ENCODE measurements at places on chromosomes 2 and 18.
A peak's percentile ranks its signal among the peaks of the same experiment; 100 is the strongest.

GRCh38 chr2:7972670-7973069 lies 709.2 kb upstream of the ID2 start:
- no peak for DNase-seq

DNA sequence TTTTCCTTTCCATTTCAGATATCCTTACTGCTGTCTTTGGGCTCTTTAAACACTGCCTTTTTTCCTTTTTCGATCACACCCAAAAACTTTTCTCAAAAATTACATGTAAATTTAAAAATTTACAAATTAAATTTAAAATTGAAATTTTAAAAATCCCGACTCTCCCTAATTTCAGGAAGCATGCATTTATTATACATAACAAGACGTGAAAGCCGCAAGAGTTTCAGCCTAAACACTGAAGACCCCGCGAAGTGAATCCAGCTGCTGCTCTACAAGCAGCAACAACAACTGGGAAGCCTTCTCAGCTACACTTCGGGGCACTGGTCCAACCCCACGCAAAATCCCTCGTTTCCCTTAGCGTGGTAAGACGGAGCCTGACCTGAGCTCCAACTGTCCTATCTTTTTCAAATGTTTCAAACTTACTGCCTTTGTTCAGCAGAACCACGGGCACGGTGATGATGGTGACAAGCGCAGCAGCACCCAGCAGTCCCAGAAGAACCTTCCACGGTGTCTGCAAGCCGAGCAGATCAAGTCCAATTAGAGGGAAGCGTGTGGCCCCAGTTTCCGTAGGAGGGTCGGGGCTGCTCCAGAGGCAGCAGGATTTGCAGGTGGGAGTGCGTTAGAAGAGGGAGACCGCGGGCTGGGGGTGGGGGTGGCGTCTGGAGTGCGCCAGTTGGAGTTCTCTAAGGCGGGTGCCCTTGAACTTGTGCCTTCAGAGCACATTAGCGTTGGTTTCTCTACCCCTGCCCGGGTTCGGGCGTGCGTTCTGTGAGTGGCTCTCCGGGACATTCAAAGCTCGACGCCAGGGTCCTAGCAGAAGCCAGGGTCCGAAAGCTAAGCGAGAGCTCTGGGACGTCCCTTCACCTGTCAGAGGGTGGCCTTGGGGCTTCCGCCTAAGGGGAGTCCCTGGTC lies 783 bp downstream of the DPP4 start:
- peak; percentile 4 for DNase-seq

GRCh38 chr2:136067459-136067858 lies 50.5 kb downstream of the CXCR4 start:
- no peak for DNase-seq

- no peak for DNase-seq
Measured at GRCh38 chr2:132479155-132479554, 62.5 kb downstream of the GPR39 start.

GRCh38 chr2:44167311-44167907 lies 1.3 kb upstream of the PPM1B start:
- DNase-seq = no peak

DNA sequence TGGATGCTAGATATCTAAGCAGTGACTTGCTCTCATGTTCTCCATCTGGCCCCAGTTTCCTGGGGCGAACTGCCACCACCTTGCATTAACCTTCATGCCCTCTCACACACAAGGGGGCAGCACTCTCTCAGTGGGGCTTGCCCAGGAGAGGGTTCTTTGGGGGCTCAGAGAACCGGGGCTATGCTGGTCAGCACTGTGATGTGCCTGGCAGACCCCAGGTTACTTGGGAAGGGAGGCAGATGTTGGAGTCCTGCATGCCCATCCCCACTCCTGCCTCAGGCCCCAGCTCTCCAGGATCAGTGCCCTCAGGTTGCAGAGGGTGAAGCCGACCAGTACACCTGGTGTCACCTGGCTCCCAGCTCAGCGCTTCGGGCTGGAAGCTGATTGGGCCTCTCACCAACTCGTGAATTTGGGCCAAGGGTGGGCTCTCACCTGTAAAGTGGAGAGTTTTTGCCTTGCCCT lies 396.2 kb upstream of the HS6ST1 start:
- DNase-seq = no peak

DNA sequence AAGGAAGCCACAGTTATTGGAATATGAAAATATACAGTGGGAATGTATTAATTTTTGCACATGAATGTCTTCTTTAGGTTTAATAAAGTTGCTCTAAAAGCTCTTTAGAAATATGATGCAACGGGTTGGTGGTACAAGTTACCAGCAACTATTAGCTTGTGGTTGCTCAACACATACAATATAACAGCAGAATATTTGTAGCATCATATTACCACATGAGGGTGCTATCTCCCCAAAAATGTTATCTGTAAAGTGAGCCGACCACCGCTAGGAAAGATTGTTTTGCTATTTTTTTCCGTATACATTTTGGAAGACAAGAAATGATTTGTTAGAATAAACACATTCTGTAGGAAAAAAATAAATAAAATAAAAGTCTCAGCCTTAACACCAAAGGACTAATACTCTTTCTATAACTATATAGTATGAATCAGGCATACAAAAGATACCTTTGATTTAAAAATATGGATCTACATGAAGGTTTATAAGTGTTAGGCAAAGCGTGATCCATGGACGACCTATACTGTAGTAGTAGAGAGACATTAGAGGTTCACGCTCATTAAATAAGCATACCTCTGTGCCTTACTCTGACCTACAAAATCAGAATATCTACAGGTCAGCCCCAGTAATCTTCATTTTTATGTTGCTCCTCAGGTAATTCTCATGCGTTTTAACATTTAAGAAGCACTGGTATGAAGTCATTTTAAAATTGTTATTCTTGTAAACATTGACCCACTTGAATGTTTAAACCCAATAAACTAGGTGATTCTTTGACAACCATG lies 1110.6 kb upstream of the ACVR2A start:
- DNase-seq = no peak

DNA sequence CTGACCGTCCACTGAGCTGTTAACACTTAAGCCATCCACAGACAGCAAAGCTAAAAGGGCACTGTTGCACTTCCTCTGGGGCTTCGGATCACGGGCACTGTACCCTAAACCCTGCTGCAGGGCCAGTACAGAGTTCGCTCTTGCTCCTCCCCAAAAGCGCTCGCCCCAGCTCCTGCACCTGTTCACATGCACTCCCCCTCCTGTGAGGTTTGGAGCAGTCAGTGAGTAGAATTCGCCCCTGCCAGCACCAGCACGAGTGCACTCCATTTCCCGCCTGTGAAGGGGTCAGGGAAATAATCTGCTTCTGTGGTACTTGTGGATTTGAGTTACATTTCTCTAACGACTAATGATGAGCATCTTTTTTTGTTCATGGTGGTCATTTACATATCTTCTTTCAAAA lies 158.8 kb downstream of the PTPRM start:
- DNase-seq = no peak

GRCh38 chr18:10329101-10329500 lies 125.3 kb upstream of the APCDD1 start:
- no peak for DNase-seq

DNA sequence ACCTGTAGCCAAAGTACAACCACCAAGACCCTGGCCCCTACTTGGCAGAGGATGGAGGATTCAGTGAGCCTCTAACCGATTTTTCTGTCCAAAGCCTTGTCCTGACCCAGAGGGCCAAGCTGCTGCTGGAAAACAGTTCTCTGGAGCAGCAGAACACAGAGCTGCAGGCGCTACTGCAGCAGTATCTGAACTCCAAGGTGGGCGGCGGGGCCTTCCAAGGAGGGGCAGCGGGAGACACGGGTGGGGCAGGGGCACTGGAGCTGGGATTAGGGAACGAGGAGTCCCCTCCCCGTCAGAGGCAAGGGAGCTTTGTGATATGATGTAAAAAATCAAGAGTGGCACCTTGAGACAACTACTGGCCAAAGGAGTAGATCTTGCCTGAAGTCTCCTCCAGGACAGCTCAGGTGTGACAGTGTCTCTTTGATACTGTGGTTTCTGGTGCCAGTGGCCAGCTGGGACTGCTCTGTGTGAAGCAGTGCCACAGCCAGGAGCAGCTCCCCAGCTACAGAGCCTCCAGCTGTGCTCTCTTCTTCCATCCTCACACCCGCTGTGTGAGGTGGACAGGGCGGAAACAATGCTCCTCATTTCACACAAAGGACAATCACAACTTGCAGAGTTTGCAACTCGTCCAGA lies 22.8 kb downstream of the OTOF start:
- no peak for DNase-seq

- peak; percentile 2 for DNase-seq
Measured at GRCh38 chr2:240917684-240918257, 11.6 kb downstream of the CROCC2 start.

DNA sequence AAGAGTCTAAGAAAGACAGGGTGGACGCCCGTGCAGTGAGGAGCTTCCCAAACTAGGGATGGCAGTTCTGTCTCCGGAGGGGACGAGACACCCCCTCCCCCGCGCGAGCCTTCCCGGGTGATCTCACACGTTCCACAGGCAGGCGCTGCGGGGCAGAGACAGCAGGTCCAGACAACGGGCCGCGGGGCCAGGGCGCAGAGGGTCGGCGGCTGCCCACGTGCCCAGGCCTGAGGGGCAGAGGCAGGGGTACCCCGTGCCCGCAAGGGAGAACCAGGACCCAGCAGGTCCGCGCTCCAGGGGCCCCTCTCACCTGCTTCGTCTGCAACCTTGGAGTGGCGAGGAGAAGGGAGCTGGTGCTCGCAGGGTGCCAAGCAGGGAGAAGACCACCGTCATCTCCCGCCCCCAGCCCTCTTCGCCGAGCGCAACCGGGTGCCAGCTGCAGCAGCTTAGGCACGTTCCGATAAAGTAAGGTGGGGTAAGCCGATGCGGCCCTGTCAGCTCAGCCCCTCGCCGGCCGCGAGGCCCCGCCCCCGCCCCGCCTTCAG lies at the start of gene GPR155:
GPR155 (minus strand) TSS at position 467 of the 545 bp plus-strand sequence. CDS start 5,073 bp downstream, outside the sequence.
- DNase-seq = peak; percentile 23

GRCh38 chr2:207188626-207189419 lies 23.1 kb upstream of the KLF7 start:
- no peak for DNase-seq

DNA sequence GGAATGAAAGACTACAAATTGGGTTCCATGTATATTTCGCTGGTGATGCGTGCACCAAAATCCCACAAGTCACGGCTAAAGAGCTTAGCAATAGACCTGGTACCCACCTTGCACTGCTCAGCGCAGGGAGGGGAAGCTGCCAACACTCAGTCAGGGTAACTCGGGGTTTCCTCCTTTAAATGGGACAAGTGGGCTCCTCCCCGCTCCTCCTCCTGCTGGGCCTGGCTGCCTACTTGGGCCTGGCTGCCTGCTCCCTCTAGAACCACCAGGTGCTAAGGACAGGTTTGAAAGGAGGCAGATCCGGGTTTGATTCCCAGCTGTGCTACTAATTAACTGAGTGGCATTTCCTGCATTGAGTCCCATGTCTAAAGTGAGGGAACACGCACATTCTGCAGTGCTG lies 23.4 kb downstream of the MYO7B start:
- DNase-seq = no peak

DNA sequence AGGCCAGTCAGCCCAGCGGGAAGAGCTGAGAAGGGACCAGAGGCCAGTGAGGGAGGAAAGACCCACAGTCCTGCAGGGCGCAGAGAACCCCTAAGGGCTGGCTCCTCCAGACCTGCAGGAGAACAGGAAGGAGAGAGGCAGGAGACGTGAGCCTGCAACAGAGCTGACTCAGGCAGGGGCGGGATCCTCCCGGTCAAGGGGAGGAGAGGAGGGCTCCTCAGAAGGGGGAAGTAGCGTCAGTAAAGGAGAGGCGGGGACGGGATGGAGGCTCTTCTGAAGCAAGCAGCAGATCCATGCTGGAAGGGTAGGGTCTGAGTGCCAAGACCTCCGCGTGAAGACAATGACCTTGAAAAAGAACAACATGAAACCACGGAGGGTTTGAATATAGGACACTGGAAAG lies 50.8 kb downstream of the TRABD2A start:
- DNase-seq = no peak

- DNase-seq = no peak
Measured at GRCh38 chr2:127597984-127598380, 48.0 kb upstream of the GPR17 start.

Measured in T-helper 17 cell (primary cell).